ENCODE measurements at places on chromosomes 3 and 15.

DNA sequence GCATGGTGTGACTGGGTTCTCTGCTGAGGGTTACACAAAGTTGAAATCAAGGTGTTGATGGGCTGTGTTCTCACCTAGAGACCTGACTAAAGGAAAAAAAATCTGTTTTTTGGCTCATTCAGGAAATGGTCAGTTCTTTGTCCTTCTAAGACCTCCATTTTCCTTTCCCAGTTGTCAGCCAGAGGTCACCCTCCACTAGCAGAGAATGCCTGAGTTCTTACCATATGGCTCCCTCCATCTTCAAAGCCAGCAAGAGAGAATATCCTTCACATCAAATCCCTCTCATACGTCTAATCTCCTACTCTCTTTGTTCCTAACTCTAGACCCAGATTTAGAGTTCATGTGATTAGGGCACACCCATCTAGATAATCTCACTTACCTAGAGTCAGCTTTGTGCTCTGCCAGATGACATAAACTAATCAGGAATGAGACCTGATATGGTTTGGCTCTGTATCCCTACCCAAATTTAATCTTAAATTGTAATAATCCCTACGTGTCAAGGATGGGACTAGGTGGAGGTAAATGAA lies 19.4 kb downstream of the ANKRD28 start:
- no peak for DNase-seq

GRCh38 chr3:170132335-170132734 lies 49.2 kb downstream of the PHC3 start:
- no peak for DNase-seq

- no peak for DNase-seq
Measured at GRCh38 chr15:91555312-91555711, 298.2 kb upstream of the SLCO3A1 start.

DNA sequence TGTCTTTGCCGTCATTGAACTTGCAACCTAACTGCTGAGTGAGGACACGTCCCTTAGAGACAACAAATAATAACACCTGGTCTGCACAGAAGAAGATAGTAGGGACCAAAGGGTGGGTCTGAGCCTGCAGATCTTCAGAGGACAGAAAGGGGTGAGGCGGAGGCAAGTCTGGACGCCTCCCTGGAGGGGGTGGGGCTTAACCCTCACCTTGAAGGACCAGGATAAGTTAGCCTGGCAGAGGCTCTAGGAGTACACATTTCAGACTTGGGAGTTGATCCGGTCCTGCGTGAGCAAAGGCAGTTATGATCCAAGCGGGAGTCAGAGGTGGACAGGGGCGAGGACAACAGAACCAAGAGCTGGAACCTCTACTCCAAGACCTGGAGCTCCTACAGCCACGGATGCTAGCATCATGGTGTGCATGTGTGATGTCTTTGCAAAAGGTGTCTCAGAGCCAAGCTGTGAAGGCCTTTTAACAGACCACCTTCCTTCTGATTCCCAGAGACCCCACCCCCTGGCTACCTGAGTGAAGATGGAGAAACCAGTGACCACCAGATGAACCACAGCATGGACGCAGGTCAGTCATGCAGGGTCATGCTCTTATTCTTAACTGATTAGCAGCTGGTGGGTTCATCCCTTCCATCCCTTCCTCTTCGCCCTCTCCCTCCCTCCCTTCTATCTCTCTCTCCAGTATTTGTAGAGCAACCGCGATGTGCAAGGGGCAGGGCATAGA lies 88.0 kb downstream of the AAGAB start:
- no peak for DNase-seq

DNA sequence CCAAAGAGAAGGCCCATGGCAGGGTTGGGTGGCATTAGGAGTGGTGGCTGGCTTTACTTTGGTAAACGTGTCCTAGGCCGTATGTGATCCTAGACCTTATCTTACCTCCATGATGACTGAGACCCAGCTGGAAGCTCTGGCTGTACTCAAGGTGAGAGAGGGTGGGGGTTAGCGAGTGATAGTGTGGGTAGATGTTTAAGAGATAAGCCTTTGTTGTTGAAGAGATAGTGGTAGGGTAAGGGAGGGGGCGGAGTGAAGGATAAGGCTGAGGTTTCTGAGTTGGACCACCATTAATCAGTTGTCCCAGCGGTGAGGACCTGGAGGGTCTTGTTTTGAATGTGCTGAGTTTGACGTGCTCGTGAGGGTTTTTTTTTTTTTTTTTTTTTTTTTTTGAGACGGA lies 61.5 kb upstream of the ULK4 start:
- DNase-seq = no peak

- DNase-seq = no peak
Measured at GRCh38 chr3:18847583-18848197, 300.6 kb upstream of the KCNH8 start.

GRCh38 chr3:39107388-39108199 lies at the start of the genes GORASP1 and TTC21A:
GORASP1 (minus strand) TSS chr3:39107627; CDS start chr3:39107541, 86 bp downstream.
TTC21A (plus strand) TSS chr3:39107680; CDS start chr3:39107838, 158 bp downstream.
- peak; percentile 41 for DNase-seq

DNA sequence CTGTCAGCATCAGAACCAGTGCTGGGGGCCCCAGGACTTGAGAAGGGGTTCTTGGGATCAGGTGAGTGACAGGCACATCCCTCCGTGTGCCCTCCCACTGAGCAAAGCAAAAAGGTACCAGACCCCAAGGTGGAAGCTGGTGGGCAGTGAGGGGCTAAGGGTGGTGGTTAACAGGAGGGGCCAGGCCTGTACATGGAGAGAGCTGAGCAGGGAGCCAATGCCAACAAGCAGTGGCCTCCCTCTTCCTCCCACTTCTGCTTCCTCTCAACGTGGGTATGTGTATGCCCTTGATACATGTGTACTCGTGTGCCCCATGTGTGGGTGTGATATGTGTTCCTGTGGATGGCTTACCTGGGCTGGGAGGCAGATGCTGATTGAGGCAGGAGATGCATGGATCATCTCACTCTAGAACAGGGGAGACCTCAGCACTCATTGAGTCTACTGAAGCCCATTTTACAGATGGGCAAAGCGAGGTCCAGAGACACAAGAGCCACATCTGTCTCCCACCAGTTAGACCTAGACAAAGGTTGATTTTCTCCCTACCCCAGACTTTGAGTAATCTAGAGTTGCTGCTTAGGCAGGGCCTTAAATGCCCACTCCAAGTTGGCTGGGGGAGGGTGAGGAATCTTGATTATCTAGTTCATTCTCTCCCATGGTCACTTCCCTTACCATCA lies 945 bp downstream of the VIPR1 start:
- DNase-seq = no peak

- no peak for DNase-seq
Measured at GRCh38 chr3:151200586-151200985, 2.4 kb downstream of the GPR171 start.

GRCh38 chr3:122787872-122788271 lies 5.8 kb downstream of the HSPBAP1 start:
- no peak for DNase-seq

DNA sequence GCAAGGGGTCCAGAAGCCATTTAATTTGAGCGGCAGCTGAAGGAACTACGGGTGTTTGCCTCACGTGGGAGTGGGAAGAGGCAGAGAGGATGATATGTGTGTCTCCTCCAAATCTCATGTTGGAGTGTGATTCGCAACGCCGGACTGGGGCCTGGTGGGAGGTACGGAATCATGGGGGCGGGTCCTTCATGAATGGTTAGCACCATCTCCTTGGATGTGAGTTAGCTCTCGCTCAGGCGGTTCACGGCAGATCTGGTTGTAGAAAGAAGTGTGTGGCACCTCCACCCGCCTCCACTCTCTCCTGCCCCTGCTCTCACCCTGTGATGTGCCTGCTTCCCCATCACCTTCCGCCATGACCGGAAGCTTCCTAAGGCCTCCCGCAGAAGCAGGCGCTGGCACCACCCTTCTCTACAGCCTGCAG lies 25.4 kb downstream of the XXYLT1 start:
- DNase-seq = no peak

GRCh38 chr3:138946663-138947494 lies at the start of the genes FOXL2 and FOXL2NB:
FOXL2 (minus strand) TSS chr3:138947137; CDS start chr3:138946722, 415 bp downstream.
FOXL2NB (plus strand) TSS chr3:138947217; CDS start chr3:138947365, 148 bp downstream.
- DNase-seq = no peak

- no peak for DNase-seq
Measured at GRCh38 chr3:177899275-177900067, 636.8 kb upstream of the KCNMB2 start.

- DNase-seq = no peak
Measured at GRCh38 chr15:53454843-53455721, 304.4 kb downstream of the WDR72 start.
